Anterior cingulate cortex (tissue), 58 donors: ENCODE measurements at places on chromosomes 6 and 20.
A peak's percentile ranks its signal among the peaks of the same experiment; 100 is the strongest.

DNA sequence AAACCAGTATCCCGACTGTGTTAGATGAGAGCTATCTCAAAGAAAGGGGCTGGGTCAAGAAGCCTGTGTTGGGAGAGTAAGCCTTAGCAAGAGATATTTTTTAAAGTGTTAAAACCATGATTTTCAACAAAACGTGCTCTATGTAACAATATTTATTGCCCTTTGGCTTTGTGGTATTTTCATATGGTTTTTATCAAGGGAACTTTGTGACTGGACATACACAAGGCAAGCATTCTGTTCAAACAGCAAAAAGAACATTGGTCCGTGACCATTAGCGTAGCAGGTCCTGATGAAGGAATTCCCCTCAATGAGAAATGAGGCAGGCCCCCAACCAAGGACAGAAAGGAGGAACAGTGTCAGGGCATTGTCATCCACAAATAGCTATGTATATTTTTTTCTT is 222.6 kb downstream of the MYLK4 start:
- no peak for DNase-seq

- no peak for DNase-seq
Measured at GRCh38 chr20:63026582-63027165, 19.9 kb upstream of the BHLHE23 start.

DNA sequence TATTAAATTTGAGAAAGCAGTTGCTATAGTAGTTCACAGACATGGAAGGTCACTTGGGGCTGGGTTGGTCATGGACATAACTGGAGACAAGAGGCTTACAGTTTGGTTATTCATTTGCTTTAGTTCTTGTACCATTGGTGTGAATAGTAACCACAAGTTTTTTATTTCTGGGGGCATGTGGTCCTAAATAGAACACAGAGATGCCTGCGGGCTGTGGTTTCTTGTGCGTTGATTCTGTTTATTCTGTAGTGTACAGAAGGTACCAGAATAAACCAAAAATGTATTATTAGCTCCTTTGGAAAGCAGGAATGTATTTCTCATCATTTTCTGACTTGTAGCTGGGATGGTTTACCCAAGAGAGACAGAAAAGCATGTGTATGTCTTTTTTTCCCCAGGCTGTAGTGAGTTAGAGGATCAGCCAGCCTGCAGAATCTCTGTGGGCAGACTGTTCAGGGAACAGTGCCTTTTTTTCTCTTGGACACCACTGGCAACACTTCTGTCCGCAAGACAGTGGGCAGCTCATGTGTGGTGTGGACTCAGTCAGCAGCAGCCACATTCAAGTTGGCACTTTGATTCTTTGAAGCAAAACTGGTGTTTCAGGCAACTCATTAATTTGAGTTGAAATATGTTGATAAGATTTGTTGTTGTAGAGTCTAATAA is 122.1 kb downstream of the LRRC1 start:
- DNase-seq, result no peak

DNA sequence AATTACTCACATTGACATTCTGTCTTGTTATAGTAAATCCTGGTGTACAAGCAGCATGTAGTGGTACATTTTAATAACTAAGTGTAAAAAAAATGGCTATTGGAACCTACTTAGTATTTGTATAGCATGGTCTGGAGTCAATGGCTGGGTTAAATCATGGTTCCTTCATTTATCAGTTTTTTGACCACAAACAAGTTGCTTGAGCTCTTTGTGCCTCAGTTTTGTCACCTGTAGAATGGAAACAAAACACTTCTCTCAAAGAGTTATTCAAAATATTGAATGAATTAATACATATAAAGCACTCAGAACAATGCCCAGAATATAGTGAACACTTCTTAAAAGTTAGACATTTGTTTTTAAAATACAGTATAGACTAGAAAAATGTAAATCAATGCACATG is 93.2 kb upstream of the HS3ST5 start:
- DNase-seq, result no peak

GRCh38 chr6:111068109-111068865 is 19.0 kb upstream of the SLC16A10 start:
- no peak for DNase-seq

- DNase-seq, result no peak
Measured at GRCh38 chr6:22667855-22668254, 98.5 kb downstream of the HDGFL1 start.

- no peak for DNase-seq
Measured at GRCh38 chr20:62454904-62455636, 20.7 kb downstream of the GATA5 start.

- DNase-seq, result no peak
Measured at GRCh38 chr20:38218566-38218885, 42.0 kb downstream of the KIAA1755 start.

GRCh38 chr6:95670011-95670463 is 92.7 kb downstream of the MANEA start:
- DNase-seq, result no peak

DNA sequence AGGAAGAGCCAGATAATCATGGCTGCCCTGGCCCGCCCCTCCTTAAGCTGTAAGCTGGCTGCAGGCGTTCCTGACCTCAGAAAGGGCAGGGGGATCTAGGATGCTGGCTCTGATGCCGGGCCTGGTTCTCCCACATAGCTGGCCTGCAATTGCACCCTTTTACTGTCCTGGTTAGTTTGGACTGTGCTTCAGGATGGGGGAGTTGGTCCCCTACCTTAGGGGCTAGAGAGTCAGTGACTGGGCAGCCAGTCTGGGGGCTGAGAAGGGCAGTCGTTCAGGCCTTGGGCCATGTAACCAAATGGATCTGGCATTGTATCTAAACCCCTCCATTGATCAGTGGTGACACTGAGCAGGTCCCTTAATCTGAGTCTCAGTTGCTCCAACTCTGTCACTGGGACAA is 40.7 kb downstream of the TGM3 start:
- no peak for DNase-seq

GRCh38 chr6:10882657-10883171 is 873 bp upstream of the GCM2 start:
- no peak for DNase-seq

DNA sequence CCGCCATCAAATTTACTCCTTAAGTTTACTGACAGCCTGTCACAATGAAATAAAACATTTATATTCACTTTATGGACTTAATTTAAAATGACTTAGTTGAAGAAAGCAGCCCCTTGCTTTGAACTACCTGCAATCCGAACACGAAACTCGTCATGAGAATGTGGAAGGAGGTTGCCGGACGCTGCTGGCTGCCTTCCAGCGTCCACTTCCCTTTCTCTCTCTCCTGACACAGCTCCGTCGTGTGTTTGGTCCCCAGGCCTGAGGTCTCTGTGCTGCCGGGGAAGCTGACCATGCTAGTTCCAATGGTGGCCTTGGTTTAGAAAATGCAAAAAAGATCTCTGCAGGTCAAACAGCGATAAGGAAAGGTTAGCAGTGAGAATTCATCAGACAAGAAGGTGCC is 519.7 kb downstream of the CDH26 start:
- DNase-seq, result no peak

GRCh38 chr6:19979059-19979458 is 141.9 kb downstream of the ID4 start:
- no peak for DNase-seq

DNA sequence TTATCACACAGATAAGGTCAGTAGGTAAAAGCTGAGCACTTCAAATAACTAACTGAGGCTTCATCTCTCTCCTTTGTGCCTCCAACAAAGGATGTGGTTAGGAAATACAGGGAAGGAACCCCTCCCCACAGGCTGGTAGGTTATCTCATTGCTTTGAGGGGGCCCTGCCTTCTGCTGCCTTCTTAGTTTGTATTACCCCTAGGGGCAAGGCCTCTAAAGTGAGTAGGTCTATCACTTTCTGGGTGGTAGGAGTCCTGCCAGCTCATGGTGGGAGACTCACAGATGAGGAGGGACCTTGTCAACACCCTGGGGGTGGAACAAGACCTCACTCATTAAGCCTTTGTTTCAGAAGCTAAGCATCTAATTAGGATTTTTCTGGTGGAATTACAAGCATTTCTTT is 34.6 kb downstream of the EDN1 start:
- no peak for DNase-seq

GRCh38 chr6:170174124-170174770 is 116.6 kb downstream of the DLL1 start:
- DNase-seq, result no peak

DNA sequence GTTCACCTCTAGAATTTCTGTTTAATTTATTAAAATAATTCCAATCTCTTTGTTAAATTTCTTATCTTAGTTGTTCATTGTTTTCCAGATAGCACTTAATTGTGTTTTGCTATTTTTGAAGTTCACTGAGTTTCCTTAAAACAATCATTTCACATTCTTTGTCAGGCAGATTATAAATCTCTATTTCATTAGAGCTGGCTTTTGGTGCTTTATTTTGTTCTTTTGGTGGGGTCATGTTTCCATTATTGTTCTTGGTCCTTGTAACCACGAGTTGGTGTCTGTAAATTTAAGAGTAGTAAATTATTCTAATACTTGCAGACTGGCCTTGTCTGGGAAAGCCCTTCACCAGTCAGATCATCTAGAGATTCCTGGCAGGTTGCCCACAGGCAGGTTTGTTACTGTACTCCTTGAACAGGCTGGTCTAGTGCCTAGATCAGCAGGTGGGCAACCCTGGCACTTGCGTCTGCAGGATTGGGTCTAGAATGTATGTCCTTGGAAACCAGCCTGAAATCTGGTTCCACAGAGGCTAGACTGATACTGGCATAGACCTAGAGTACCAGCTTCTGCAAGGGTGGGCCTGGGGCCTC is 110.4 kb downstream of the ADGB start:
- no peak for DNase-seq

GRCh38 chr6:83215131-83216047 is 22.2 kb downstream of the RWDD2A start:
- peak; percentile 46 for DNase-seq
